ENCODE measurements at places on chromosomes 4 and X. TPM values are rescaled to one million over a fixed set of nuclear protein-coding genes. Genes with fewer than 3 reads are reported as not detected.

Gene NELFA
- total RNA-seq, result 8.7 TPM

- H3K4me1 ChIP-seq, result no peaks in the 10 kb centered on the region
- no peaks in the 10 kb centered on the region for H3K36me3 ChIP-seq
- DNase-seq, result no peak
Observed at GRCh38 chr4:119210775-119211174, 1.7 kb upstream of the USP53 start.

Gene TMPRSS11F
- not detected for total RNA-seq

GRCh38 chr4:110152386-110152785, 46.0 kb downstream of the ELOVL6 start:
- DNase-seq, result no peak
- no peak overlapping the region for H3K27ac ChIP-seq
- no peaks in the 10 kb centered on the region for H3K36me3 ChIP-seq
- H3K4me1 ChIP-seq, result no peaks in the 10 kb centered on the region

Gene GLRA2
- not detected for total RNA-seq

DNA sequence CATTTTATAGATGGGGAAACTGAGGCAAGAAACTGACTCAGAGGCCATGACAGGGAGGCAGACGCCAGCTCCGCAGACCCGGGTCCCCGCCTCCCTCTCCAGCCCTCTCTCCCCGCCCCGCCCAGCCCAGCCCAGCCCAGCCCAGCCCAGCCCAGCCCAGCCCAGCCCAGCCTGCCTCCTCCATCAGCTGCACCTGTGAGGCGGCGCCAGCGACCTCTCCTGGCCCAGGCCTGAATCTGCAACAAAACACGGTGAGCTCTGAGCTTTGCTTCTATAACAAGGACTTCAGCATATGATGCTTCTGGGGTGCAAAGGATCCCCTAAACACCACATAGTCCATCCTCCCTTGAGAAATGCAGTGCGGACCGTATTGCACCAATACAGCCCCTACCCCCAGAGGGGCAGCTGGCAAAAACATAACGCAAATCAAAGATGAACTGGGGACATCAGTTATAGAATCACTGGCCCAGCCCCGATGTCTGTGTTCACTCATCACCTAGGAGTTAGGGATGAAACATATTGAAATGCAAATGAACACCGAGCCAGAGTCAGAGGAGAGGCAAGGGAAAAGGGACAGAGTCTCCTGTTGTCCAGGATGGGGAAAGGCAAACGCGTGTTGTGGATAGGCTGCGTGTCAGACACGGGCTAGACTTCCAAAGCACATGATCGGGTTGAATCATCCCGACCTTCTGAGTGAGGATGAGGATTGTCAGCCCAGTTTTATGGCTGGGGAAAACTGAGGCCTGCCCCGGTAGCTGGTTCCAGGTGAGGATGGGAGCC, 216.1 kb upstream of the PSAPL1 start:
- no peaks in the 10 kb centered on the region for H3K4me1 ChIP-seq
- H3K27me3 ChIP-seq, result no peaks in the 10 kb centered on the region
- DNase-seq, result no peak
- no peak overlapping the region for H3K4me3 ChIP-seq
- no peak overlapping the region for H3K27ac ChIP-seq
- no peaks in the 10 kb centered on the region for H3K36me3 ChIP-seq

DNA sequence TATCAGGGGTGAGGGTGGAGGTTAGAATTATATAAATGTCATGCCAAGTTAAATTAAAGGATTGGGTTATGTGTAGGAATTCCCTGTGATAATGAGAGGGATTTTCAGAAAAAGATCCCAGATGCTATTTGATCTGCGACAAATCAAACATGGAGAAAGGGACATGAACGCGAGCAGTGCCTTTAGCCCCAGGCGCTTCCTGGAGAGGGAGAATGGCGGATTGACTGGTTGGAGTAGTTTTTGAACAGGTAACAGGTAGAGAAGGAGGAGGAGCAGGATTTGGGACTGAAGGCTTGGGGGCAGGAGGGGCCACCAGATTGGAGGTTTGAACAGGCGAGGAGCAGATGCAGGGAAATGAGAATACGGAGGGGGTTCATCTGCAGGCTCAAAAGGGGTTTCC, 67.1 kb downstream of the LRP2BP start:
- no peaks in the 10 kb centered on the region for H3K36me3 ChIP-seq
- H3K4me1 ChIP-seq, result no peaks in the 10 kb centered on the region
- no peak overlapping the region for H3K27ac ChIP-seq
- no peak overlapping the region for H3K4me3 ChIP-seq
- H3K27me3 ChIP-seq, result no peaks in the 10 kb centered on the region

GRCh38 chr4:79364061-79364460, 38.2 kb upstream of the NAA11 start:
- H3K4me1 ChIP-seq, result no peaks in the 10 kb centered on the region
- H3K36me3 ChIP-seq, result no peaks in the 10 kb centered on the region
- no peak overlapping the region for H3K27ac ChIP-seq
- H3K4me3 ChIP-seq, result no peak overlapping the region
- H3K27me3 ChIP-seq, result no peaks in the 10 kb centered on the region
- no peak for DNase-seq

Gene PNMA5
- total RNA-seq, result not detected

DNA sequence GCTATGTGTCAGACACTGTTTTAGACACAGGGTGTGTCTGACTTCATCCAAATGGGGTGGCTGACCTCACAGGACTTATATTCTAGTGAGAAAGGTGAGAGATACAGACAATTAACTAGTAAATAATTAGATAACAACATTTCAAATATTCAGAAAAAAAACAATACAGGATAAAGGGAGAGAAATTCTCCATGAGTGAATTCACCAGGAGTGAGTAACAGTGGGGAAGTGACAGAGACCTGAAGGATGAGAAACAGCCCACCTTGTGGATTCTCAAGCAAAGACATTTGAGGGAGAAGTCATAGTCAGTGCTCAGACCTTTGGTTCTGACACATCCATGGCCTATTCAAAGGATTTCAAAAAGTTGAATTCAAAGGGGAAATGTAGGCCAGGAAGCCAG, 627.9 kb downstream of the IQCM start:
- H3K27me3 ChIP-seq, result no peaks in the 10 kb centered on the region
- H3K4me3 ChIP-seq, result no peak overlapping the region
- H3K27ac ChIP-seq, result no peak overlapping the region
- DNase-seq, result no peak
- H3K36me3 ChIP-seq, result no peaks in the 10 kb centered on the region
- H3K4me1 ChIP-seq, result no peaks in the 10 kb centered on the region

Gene NPY5R
- not detected for total RNA-seq

DNA sequence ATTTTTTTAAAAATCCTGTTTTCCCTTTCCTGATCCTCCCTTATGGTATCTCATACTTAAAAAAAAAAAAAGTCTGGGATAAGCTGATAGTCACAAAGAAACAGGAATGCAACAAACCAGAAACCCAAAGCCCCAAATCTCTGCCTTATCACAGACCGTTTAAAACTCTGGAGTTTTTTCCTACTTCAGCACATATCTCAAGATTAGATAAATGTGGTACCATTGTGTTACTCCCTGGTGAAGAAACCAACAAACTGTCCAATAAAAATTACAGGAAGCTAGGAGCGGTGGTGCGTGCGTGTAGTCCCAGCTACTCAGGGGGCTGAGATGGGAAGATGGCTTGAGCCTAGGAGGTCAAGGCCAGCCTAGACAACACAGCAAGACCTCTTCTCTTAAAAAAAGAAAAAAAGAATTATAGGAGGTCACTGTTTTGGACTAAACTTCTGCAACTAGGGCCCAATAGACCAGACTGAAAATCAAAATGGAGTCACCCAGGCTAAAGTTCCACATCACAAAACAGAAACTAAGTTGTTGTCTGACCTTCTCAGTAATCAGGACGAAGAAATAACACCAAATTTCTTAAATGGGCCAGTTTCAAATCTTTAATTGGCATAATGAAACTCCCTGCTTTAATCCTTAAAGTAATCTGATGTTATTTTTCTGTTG, 51.9 kb downstream of the RBM47 start:
- H3K4me3 ChIP-seq, result no peak overlapping the region
- DNase-seq, result no peak
- H3K4me1 ChIP-seq, result no peaks in the 10 kb centered on the region

Gene DMP1
- total RNA-seq, result not detected

GRCh38 chrX:7637066-7637465, 205.9 kb upstream of the VCX start:
- H3K36me3 ChIP-seq, result no peaks in the 10 kb centered on the region
- no peak overlapping the region for H3K27ac ChIP-seq
- H3K27me3 ChIP-seq, result no peaks in the 10 kb centered on the region

Gene NRK
- not detected for total RNA-seq

Gene GNRHR
- total RNA-seq, result not detected

GRCh38 chr4:110628663-110629213, 5.9 kb upstream of the PITX2 start:
- no peak overlapping the region for H3K27ac ChIP-seq
- no peak for DNase-seq
- H3K4me1 ChIP-seq, result peaks cover 5% of the 10 kb centered on the region
- H3K27me3 ChIP-seq, result peaks cover 35% of the 10 kb centered on the region
- H3K36me3 ChIP-seq, result no peaks in the 10 kb centered on the region

Gene GLRB
- total RNA-seq, result 0.23 TPM

DNA sequence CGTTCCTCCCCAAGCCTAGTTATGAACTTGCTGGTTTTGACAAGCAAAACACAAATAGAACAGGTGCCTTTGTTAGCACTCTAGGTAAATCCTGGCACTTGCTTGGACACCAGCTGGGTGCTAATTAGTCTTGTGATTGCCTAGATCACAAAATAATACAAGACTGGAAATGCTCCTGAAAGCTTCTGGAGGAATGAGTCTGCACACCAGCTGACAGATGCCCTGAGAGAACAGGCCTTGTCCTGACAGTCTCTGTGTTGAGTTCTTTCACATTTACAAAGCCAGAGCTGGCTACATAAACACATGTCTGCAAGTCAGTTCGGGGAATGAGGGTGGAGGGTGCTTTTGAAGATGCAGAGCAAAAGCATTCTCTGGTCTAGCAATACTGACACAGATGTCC, 93.8 kb downstream of the ELOVL6 start:
- H3K4me3 ChIP-seq, result no peak overlapping the region
- peaks cover 16% of the 10 kb centered on the region for H3K4me1 ChIP-seq
- no peaks in the 10 kb centered on the region for H3K36me3 ChIP-seq
- no peaks in the 10 kb centered on the region for H3K27me3 ChIP-seq
- no peak overlapping the region for H3K27ac ChIP-seq

DNA sequence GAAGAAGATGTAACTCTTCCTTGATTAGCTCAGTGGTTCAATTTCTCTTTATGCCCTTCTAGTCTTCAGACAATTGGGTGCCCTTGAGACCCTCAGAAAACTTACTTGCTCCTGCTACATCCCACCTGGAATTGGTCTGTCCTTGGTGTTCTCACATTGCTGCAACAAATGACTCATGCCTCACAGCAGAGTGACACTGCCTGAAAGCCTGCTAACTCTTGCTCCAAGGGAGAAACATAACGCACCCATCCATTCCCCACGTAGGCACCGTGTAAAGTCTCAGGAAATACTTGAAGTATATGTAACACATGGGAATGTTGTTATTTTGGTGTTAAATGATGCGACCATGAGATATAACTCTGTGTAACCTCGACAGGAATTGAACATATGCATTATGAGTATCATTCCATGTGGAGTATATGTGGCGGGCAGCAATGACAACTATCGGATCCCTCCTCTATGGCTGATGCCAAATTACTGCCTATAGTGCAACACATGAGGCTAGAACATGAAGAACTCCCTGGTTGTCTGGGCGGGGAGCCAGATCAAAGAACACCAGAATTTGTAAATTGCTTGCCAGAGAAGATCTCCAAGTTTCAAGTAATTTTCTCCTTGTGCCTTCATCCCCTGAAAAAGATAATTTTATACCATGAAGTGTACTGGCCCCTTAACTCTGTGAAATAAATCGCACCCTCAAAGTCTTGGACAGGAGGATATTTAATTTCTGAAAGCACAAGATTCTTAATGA, 231.3 kb upstream of the STK26 start:
- DNase-seq, result no peak
- peak overlapping the region; percentile 38 for H3K4me3 ChIP-seq
- H3K27ac ChIP-seq, result no peak overlapping the region
- no peaks in the 10 kb centered on the region for H3K36me3 ChIP-seq
- no peaks in the 10 kb centered on the region for H3K27me3 ChIP-seq

GRCh38 chrX:15151267-15152186, 118.4 kb downstream of the ASB9 start:
- peaks cover 5% of the 10 kb centered on the region for H3K27me3 ChIP-seq
- no peaks in the 10 kb centered on the region for H3K4me1 ChIP-seq
- no peak overlapping the region for H3K4me3 ChIP-seq
- H3K27ac ChIP-seq, result no peak overlapping the region
- H3K36me3 ChIP-seq, result no peaks in the 10 kb centered on the region
- DNase-seq, result no peak

DNA sequence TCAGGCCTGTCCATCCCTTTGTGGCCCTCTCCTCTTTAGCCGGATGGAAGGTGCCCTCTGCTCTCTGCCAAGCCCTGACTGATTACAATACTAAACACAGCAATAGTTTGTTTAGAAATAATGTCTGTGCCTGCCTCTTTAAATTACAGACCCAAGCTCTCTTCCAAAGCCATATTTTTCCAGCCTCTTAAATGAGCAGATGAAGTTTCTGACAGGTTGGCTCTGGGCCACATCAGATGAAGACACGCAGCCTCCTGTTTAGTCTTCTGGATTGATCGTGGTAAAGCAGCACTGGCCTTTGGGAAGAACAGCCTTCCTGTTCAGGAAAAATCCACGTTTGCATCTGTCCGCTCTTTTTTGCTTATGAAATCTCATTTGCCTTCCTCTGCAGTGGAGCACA, 133.6 kb downstream of the CPE start:
- no peak for DNase-seq
- no peak overlapping the region for H3K27ac ChIP-seq
- no peaks in the 10 kb centered on the region for H3K4me1 ChIP-seq
- H3K4me3 ChIP-seq, result no peak overlapping the region

Gene MAP3K15
- total RNA-seq, result 0.09 TPM

DNA sequence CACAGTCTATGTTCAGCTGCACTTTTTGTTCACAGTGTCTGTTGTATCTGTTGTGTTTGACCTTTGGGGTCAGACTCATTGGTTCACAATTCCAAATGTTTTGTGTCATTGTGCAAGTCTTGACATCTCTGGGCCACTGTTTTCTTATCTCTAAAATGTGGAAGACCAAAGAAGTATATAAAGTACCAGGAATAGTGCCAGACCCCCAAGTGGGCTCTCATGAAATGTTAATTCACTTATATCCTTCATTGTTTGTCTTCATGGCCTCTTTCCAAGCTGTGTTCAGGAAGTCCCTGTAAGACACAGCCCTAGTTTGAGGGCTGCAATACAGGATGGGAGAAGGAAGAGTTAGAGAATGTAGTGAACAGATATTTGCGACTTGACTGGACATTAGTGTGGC, 468.3 kb upstream of the BOD1L1 start:
- no peak overlapping the region for H3K4me3 ChIP-seq
- no peaks in the 10 kb centered on the region for H3K4me1 ChIP-seq
- no peaks in the 10 kb centered on the region for H3K36me3 ChIP-seq
- no peak for DNase-seq

GRCh38 chrX:24099394-24099793, 44.6 kb downstream of the EIF2S3 start:
- no peak for DNase-seq
- no peaks in the 10 kb centered on the region for H3K4me1 ChIP-seq
- no peak overlapping the region for H3K27ac ChIP-seq
- no peaks in the 10 kb centered on the region for H3K27me3 ChIP-seq
- H3K4me3 ChIP-seq, result no peak overlapping the region
- H3K36me3 ChIP-seq, result no peaks in the 10 kb centered on the region

Gene HEPH
- 1.4 TPM for total RNA-seq

Gene STATH
- total RNA-seq, result not detected

- no peak overlapping the region for H3K4me3 ChIP-seq
- H3K27me3 ChIP-seq, result no peaks in the 10 kb centered on the region
- H3K27ac ChIP-seq, result no peak overlapping the region
Observed at GRCh38 chr4:101208171-101208570, 139.2 kb downstream of the PPP3CA start.

GRCh38 chr4:47736146-47736545, 101.7 kb downstream of the CORIN start:
- H3K27ac ChIP-seq, result no peak overlapping the region
- no peaks in the 10 kb centered on the region for H3K4me1 ChIP-seq
- no peak for DNase-seq

Measured in right lobe of liver (tissue), 6 donors.